ENCODE measurements at places on chromosomes 5 and 9.

GRCh38 chr9:77647267-77648233 is 572 bp downstream of the GNA14 start:
- DNase-seq = no peak

GRCh38 chr5:151647320-151647861 is 39.3 kb downstream of the SPARC start:
- no peak for DNase-seq

- no peak for DNase-seq
These were observed 132.3 kb upstream of the ST8SIA4 start for GRCh38 chr5:101035425-101035824.

GRCh38 chr5:19615661-19616060 is 372.3 kb downstream of the CDH18 start:
- no peak for DNase-seq

DNA sequence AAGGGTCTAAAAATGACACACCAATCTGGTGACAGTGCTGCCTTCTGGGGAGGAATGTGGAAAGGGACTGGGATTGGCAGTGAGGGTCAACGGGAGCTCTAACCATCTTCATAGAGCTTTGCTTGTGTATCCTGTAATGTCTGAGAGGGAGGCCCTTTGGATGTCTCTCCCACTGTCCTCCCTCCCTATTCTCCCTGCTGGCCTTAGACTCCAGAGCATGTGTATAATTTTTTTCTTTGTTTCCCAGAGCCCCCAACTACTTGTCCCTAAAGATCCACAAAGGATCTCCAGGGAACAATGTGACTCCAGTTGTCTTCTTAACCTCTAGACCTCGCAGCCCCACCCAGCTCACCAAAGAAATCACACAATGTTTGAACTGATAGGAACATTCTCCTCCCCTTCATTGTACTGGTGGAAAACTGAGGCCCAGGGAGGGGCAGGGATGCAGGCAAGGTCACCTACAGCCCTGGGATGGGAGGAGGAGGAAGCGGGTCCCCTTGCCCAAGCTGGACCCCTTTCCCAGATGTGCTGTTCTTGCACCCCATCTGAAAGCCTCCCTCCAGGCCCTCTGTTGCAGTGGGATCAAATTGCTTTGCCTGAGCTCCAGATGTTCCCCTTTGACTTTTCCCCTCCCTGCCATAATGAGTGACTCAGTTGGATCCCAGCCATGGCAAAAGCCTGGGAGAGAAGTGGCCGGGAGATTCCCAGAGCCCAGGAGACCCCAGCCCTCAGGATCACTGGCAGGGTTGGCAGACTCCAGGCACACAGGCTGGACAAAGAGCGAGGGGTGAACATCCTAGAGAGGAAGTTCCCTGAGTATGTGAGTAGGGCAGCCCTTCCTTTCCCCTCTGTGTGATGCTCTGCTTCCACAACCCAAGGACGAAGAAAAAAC is 21.8 kb downstream of the SPARC start:
- DNase-seq = no peak

GRCh38 chr5:136080113-136080482 is 51.3 kb downstream of the TGFBI start:
- no peak for DNase-seq

DNA sequence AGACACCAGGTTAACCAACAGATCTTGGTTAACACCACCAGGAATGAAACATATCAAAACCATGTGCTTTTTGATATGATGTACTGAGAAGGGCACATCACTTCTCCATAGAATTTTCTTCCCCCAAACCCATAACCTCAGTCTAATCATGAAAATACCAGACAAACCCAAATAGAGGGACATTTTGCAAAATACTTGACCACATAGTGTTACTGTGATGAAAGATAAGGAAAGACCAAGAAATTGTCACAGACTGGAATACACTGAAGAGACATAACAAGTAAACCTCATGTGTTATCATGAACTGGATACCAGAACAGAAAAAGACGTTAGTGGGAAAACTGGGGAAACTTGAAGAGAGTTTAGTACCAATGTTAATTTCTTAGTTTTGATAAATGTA is 74.9 kb upstream of the VCAN start:
- DNase-seq = no peak

- no peak for DNase-seq
These were observed 37.9 kb upstream of the RASA1 start for GRCh38 chr5:87229780-87230179.

- no peak for DNase-seq
These were observed 183.9 kb downstream of the AUH start for GRCh38 chr9:91177661-91178280.

- no peak for DNase-seq
These were observed 8.0 kb upstream of the UBAC1 start for GRCh38 chr9:135969064-135969683.

DNA sequence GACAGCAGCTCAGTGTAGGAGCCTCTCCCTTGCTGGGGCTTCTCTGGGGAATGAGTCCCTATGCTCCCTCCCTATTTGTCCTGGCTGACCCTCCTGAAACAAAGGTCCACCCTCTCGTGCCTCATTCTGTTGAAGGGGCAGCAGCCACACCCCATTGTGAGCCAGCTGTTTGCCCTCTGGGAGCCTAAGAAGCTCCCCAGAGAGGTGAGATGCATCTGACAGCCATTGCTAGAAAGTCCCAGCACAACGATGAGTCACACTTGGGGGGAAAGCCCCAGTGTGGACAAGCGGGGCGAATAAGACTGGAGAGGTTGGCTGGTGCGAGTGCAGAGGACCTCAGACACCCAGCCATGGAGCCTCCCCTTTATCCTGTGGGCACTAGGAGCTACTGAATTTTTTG is 101.4 kb downstream of the PPARGC1B start:
- DNase-seq = peak; percentile 15

GRCh38 chr9:90864779-90865178 is 63.2 kb downstream of the SYK start:
- no peak for DNase-seq

DNA sequence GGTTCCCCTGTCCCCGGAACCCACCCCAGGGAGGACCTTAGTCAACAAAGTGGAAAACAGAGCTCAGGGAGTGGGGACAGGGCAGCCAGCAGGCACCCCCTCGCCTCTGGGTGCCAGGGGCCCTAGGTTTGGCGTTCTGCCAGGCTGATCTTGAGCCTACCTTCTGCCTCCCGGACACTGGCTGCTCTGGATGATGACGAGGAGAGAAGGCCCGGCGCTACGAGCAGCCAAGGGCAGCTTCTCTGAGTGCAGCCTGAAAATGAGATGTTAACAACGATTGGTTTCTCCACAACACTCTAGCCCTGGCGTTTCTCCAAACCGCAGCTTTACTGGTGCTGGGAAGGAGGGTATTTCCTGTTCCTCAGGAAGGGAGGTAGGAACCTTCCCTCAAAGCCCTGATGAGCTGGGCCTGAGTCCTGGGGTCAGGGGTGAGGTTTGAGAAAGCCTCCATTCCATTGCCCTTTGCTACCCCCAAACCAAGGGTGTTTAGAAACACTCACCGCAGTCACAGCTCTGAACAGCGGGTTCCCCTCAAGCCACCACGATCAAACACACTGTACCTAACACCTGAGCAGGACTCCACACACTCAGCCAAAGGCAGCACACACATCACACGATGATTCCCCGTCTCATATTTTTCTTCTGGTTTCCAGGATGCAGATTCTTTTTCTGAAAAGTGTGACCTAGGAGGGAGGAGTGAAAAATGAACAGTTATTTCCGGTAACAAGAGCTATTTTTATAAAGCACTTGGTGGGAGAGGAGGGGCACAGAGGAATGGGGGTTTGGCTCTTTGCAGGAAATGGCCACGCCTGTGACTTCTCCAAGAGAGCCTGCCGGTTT is at the start of gene STING1:
STING1 (minus strand) TSS at position 709 of the 840 bp plus-strand sequence. CDS start 1,054 bp downstream, outside the sequence.
- peak; percentile 31 for DNase-seq

GRCh38 chr9:136006169-136006568 is 45.0 kb upstream of the UBAC1 start:
- no peak for DNase-seq

GRCh38 chr9:116945817-116946216 is 258.7 kb downstream of the TRIM32 start:
- DNase-seq = no peak

DNA sequence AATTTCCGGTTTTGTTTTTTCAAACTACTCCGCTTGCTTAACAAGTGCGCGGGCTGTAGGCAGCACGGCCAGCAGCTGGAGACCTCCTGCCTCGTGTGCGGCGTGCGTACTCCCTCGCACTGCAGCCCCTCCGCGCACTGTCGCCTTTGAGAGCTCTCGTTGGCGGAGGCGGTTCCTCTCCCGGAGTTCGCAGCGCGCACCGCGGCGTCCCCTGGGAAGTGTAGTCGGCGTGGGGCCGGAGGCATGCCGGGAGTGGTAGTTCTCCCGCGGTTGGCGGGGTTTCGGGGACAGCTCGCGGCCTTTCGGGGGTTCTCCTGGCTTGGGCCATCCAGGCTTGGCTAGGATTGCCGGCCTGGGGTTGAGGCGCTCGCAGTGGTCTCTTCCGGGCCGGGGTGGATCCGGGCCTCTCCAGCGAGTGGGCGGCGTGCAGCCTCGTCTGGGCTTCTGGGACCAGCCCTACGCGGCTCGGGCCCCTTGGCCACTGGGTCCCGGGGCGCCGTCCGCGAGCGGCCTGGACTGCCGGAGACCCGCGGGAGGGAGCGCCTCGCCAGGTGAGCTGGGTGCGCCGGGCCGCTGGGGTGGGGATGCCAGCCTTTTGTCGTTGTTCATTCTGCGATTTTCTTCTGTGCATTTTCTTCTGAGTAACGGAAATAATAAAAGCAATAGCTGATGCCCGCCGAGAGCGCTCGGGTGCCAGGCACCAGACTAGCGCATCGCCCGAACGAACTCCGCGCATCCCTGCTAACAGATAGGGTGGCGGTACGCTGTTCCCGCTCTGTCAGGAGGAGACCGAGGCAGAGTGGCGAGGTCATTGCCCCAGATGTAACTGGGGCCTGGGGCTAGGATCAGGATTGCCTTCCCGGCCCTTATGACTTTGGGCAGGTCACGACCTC is at the start of gene ZNF354C:
ZNF354C (plus strand) TSS at position 258 of the 893 bp plus-strand sequence. CDS start 1,696 bp downstream, outside the sequence.
- DNase-seq = peak; percentile 55

DNA sequence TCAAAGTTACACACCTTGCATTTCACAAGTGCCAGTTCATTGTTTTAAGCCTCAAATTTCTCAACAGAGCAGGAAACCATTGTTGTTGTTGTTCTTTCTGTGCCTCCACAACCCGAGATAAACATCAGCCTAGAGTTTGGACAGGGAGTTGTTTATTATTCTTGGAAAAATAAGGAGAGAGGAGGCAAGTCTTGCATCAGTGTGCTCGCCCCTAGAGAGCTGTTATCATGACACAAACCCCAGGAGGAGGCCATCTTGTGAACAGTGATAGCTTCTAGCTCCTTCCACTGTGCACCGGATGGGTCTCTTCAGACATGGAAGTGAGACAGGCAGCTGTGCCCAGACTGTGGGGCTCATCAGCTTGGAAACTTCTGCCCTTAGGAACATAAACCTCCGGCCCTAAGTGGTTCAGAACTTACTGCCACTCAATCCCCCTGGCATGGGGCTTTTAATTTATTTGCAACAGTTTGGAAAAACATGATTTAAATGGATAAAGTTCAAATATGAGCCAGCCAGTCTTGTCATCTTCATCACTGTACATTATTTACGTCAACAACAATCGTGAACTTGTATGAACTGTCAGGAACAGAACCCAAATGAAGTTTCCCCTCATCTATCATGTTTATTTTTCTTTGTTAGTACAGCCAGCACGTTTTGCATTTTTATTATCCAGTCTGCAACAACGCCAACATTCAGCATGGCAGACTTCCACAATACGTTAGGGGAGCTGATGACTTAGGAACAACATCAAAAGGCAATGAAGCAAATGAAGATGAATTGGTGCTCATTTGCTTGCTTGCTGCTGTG is 181.7 kb upstream of the S1PR3 start:
- DNase-seq = no peak

- no peak for DNase-seq
These were observed 95.0 kb downstream of the NR6A1 start for GRCh38 chr9:124676159-124676551.

- no peak for DNase-seq
These were observed 133.4 kb downstream of the OLFM1 start for GRCh38 chr9:135220601-135221575.

GRCh38 chr9:16391369-16391768 is 479.1 kb downstream of the BNC2 start:
- no peak for DNase-seq

DNA sequence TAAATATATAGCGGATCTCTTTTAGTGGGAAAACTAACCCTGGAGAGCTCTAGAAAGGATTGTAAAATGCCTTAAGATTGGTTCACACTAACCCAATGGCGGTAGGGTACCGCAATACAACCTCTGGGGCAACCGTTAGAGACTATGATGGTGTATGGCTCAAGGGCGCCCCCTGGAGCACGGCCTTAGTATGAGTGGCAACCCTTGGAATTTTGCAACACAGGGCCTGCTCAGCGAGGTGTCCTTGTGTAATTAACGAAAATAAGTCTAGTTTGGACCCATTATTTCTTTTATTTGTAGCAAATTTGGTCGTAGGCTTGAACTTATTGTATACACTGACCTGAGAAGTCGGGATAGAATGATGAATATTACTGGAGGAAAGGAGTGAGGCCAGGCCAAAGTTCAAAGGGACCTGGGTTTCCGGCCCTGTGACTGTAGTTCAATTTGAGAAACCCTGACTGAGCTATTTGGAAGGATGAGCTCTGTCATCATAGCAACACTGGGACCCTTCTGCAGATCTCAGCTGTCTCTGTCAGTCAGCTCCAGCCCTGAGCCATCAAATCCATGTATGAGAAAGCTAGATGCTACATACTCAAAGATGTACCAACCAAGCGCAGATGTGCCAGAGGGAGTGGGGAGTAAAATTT is 54.8 kb downstream of the CAMK4 start:
- DNase-seq = peak; percentile 92

- no peak for DNase-seq
These were observed 81.1 kb upstream of the ADAMTS19 start for GRCh38 chr5:129378961-129379360.

DNA sequence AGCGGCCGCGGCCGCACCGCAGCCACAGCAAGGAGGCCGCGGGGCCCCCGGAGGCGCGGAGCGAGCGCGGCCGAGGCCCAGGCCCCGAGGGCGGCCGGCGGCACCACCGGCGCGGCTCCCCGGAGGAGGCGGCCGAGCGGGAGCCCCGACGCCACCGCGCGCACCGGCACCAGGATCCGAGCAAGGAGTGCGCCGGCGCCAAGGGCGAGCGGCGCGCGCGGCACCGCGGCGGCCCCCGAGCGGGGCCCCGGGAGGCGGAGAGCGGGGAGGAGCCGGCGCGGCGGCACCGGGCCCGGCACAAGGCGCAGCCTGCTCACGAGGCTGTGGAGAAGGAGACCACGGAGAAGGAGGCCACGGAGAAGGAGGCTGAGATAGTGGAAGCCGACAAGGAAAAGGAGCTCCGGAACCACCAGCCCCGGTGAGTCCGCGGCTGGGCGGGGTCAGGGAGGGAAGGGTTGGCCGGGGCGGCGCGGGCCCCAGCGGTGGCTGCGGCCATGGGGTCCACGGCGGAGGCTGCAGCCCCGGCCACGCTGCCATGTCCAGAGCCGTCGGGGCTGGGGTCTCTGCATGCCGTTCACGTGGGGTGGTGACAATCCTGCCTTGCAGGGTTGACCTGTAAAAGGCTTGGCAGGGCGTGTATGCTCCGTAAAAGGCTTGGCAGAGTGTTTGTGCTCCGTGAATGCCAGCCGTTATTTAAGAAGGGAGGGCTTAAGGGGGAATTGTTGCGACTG is 146.0 kb downstream of the CACNA1B start:
- no peak for DNase-seq
